Activated naive CD4-positive, alpha-beta T cell treated with anti-CD3 and anti-CD28 coated beads, Interleukin-2, amount 50 U/mL, for 72 hours (primary cell): ENCODE measurements at places on chromosomes 7 and 10. TPM values are rescaled to one million over a fixed set of nuclear protein-coding genes. Genes with fewer than 3 reads are reported as not detected.

DEPP1 gene
- 1.7 TPM for total RNA-seq

PPP1R9A gene
- not detected for total RNA-seq

HTR7 gene
- 0.18 TPM for total RNA-seq

CFTR gene
- total RNA-seq, result not detected

TRPV5 gene
- not detected for total RNA-seq

FKBP6 gene
- total RNA-seq, result not detected

SDK1 gene
- 1.3 TPM for total RNA-seq

EBF3 gene
- not detected for total RNA-seq

FAM24B gene
- 10.4 TPM for total RNA-seq

JCAD gene
- 0.02 TPM for total RNA-seq

CUBN gene
- total RNA-seq, result 0.32 TPM

GRCh38 chr7:131057015-131057793 is 270.5 kb upstream of the MKLN1 start:
- no peak for DNase-seq

DNA sequence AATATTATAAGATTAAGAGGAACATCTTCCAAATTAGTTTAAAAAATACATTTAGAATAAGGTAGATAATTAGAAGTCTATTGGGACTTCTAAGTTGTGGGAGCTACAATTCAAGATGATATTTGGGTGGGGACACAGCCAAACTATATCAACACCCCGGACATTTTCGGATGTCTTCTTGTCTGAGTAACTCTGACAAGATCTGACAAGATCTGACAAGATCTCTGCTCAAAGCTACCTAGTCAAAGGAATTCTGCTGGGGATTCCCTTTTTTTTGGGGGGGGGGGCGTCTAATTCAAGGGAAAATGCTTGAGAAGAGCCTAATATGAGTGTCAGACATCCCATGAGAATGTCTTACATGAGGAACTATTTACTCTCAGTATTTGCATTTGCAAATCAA is 5.2 kb upstream of the AGMO start:
- DNase-seq, result no peak

DNA sequence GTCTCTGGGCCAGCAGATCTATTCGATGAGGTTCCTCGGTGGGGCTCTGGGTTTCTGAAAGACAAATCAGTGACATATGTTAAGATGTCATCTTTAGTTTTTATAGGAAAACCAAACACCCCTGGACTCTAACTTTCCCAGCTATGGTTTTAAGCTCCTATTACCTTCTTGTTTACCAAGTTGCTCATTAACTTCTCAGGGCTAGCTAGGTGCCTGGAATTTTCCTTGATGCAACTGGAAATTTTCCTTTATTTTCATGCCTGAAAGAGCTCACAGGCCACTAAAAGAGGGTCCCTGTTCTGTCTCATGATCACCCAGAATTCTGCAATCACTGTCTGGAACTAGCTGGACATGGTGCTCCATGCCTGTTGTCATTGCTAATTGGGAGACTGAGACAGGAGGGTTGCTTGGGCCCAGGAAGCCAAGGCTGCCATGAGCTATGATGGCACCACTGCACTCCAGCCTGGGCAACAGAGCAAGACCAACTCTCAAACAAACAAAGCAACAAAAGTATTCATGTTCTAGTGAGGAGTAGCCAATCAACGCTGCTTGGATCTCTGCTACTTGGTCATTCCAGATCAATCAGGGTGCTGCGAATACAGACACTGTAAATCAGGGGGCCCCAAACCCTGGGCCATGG is 1173.5 kb upstream of the AUTS2 start:
- no peak for DNase-seq

- DNase-seq, result no peak
These were observed 123.2 kb upstream of the RAB18 start for GRCh38 chr10:27380929-27381358.

DNA sequence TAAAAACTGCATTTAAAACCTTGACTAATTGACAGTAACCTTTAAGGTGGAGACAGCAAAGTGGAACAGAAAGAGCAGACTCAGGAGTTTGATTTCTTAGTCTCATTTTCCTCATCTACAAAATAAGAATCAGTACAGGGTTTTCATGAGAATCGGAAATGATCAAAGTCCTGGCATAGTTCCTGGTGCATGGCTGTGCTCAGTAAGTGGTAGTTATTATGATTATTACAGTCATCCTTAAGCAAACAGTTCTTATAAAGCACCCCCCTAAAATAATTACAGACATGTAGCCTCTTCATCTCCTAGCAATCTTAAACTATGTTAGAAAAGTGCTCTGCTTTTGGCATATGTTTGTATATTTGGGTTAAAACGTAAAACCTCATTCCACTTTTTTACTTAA is 18.0 kb downstream of the NEBL start:
- DNase-seq, result no peak

DNA sequence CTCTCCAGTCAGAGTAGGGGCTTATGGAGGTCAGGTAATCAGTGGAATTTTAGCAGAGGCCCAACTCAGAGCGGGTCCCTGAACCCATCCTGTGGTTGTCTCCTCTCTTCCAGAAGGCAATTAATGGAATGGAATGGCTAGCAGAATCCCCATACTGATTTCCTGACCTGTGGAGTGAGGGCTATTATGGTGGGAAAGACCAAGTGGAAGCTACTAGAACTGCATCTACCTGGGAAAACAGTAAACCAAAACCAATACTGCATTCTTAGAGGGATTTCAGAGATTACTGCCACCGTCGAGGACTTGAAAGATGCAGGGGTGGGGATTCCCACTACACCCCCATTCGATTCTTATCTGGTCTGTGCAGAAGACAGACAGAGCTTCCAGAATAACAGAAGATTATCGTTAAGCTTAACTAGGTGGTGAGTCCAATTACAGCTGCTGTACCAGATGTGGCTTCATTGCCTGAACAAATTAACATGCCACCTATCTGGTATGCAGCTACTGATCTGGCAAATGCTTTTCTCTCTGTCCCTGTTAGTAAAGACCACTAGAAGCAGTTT is 73.2 kb downstream of the LMBR1 start:
- no peak for DNase-seq

DNA sequence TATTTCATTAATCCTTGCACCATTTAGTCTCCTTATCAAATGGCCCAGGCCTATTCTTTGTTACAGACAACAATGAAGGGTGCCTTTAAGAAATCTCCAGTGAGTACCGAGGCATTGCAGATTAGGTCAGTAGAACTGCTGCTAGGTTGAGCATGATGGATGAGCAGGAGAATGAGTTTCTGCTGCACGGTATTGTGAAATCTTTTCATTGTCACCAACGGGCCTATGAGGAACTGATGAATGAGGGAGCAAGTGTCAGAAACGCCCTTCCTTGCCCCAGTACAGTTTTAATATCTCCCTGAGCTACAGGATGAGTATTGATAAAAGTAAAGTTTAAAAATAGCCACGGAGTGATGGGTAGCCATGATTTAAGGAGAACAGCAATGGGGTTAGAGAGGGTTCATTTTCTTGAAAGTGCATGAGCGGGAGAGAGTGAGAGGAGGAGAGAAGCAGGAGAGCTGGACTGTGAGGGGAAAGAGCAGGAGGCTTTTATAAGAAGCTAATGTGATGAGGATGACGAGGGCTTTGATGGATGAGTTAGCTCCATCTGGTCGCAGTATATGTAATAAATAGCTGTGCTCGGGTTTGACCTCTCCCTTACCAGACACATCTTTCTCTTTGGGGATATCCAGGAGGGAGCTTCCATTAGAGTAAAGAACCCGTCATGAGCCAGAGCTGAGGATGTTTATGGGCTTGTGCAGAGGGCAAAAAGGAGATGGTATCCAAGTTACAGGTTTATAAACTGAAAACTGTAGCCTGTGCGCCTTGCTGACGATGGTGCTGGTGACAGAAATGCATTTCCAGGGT is 526.1 kb downstream of the LRMDA start:
- no peak for DNase-seq

DNA sequence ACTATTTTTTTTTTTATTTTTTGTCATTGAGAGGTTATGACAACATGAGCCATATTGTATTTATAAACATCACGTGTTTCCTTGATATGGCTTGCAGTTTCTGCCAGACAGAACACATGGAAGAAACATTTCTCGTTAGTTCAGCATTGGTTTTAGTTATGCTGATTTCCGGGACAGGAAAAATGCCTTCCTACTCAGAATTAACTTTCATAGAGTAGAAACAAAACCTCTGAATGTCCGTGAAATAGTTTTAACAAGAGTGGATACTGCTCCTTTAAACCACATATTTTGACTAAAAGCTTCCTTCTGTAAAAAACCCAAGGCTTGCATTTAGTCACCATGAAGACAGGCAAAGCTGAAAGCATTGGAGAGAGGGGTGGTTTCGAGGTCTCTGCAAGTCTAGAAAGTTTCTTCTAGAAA is 240.4 kb downstream of the KIAA1217 start:
- DNase-seq, result no peak

- no peak for DNase-seq
These were observed 267.3 kb downstream of the PTPRN2 start for GRCh38 chr7:158320328-158320727.

- no peak for DNase-seq
These were observed 678.4 kb downstream of the PHTF2 start for GRCh38 chr7:78476851-78477405.

GRCh38 chr10:66337211-66337610 is 588.6 kb upstream of the LRRTM3 start:
- DNase-seq, result no peak

GRCh38 chr10:13956826-13957225 is 370.1 kb downstream of the PRPF18 start:
- DNase-seq, result no peak
